Kidney glomerular epithelial cell (primary cell): ENCODE measurements at places on chromosomes 2 and 18.

DNA sequence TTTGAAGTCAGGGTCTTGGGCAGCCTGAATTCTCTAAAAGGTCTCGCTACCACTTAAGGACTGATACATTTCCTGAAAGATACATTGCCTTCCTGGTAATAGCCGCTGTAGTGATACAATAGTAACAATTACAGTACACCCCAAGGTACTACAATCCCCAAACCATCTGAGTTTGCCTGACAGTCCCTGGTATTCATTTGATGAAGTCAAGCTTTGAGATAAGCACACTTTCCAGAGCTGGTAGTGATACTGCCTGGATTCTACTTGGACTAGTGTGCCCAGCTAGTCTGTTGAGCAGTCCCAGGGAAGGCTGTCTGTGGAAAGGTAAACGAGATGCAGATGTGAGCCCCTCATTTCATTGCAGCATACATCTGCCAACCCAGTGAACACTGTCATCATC lies 24.4 kb upstream of the ITGB6 start:
- DNase-seq = no peak

GRCh38 chr18:43826215-43826614 lies 548.9 kb upstream of the SYT4 start:
- no peak for DNase-seq

DNA sequence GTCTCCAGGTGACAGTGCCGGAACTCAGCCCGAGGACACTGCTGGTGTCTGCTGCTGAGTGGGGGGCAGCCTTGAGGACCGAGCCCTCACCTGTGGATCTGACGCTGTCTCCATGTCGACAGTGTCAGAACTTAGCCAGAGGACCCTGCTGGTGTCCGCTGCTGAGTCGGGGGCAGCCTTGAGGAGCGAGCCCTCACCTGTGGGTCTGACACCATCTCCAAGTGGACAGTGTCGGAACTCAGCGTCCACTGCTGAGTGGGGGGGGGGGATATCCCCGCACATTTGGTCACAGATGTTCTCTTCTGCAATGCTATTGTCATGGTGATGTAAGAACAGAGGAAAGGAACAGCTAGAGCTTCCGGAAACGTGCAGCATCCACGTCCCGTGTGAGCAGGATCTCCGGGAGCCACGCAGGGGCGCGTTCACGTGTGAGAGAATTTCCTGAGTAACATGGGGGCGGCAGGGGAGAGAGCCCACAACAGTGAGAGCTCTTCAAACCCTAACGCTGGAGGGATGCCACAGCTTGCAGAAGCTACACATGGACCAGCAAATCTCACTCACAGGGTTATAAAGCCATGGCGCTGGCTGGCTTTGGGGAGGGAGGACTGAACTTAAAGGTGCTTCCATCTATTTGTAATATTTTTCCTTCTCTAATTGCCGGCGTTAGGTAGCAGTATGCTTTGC lies 250.7 kb upstream of the SALL3 start:
- DNase-seq = no peak

- DNase-seq = no peak
Measured at GRCh38 chr18:58565021-58565420, 63.9 kb downstream of the ALPK2 start.

- DNase-seq = peak; percentile 37
Measured at GRCh38 chr2:230866756-230867523, 2.2 kb downstream of the ITM2C start.

GRCh38 chr2:1727796-1728474 lies 16.4 kb downstream of the PXDN start:
- no peak for DNase-seq

DNA sequence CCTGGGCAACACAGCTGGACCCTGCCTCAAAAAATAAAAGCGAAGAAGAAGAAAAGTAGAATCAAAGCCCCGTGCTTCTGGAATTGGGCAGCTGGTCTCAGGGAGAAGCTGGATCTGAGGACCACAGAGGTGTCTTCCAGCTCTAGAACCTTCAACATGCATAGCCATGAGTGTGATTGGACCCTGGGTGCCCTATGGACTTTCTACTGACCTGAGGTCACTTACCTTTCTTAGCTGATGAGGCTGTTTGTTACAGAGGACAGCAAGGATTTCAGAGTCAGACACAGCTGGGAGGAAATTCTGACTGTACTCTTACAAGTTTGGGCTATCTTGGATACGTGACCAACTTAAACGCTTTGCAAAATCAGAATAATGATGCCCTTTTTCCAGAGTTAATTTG lies 82.4 kb upstream of the GATA6 start:
- DNase-seq = no peak

- DNase-seq = peak; percentile 8
Measured at GRCh38 chr2:105712981-105713596, 31.6 kb upstream of the NCK2 start.

DNA sequence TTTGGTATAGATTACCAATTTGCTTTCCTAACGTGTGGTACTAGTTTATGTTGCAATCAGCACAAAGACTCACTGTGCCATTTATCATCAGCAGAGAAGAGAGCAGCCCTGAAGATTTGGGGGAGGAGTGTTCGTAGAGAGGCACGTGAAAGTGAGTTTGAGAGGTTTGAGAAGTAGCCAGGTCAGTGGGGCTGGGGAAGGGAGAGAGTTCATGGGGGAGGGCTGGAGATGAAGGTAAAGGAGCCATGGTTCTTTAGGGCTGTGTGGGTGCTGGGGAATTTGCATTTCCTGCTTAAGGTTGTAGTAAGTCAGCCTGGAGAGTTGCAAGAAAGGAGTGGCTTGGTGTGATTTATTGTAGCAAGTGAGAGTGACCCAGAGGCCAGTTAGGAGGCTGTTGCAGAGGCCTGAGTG lies 172.1 kb downstream of the NEDD4L start:
- DNase-seq = no peak

DNA sequence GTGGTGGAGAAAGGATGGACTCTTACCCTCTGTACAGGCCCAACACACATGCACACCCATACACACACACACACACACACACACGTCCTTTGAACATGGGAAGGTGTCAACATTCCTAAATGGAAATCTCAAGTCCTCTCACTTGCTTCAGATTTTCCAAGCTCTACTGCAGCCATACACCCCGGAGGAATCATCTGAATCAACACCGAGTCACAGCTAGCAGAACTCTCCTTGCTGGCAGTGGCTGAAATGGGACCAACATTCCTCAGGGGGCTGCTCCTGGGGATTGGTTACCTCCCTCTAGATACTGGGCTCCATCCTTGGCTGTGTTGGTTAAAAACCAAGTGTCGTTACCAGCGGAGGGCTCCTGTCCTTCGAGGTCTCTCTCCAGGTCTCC lies 112.7 kb downstream of the BCL11A start:
- no peak for DNase-seq

DNA sequence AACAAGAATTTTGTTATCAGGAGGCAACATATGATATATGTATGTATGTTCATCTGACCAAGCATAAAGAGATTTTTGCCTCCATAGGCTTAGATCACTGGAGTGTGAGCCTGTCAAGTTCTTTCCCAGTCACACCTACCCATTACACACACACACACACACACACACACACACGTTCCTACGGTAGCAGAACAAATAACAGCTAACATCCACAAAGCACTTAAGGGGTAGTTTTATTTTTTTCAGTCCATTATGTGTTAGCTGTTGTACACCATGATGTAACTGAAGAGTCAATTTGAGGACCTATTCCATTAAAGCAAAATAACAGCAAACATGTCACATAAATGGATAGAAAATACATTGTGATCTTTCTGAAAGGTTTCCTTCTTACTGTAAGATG lies 39.5 kb downstream of the UGP2 start:
- DNase-seq = no peak

- DNase-seq = no peak
Measured at GRCh38 chr2:75513616-75514170, 47.0 kb downstream of the EVA1A start.

DNA sequence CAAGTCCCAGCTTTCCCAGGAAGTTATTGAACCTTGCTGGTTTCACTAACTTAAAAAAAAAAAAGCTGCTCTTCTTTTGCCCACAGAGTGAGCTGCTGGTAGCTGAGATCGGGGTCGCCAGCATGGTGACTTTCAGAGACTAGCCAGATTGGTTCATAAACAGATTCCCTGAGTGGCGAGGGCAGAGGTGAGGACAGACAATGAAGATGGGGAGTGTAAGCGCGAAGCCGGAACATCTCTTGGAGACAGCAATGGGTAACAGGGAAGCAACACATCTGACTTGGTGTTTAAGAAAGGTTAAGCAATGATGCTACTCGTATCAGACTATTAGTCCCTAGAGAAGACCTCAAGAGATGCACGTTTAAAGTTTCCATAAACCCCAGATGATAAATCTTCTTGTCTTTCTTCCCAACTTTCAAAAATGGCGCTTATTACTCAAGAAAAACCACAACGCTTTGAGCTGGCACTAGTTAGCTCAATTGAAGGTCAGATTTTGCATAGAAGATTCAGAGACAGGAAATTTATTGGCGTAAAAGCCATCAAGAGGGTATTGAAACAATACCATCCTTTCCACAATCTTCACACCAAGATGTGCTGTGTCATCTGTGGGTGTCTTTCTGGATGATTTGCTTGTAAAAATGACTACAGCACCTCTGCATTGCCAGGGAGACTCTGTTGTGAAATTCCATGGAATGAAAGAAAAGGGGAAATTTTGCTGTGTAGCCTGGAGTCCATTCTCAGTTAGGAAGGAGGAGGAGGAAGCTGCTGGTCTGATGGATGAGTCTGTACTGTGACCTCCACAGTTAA lies 193.1 kb upstream of the CXCR4 start:
- no peak for DNase-seq

GRCh38 chr2:650343-651310 lies 26.6 kb downstream of the TMEM18 start:
- no peak for DNase-seq

DNA sequence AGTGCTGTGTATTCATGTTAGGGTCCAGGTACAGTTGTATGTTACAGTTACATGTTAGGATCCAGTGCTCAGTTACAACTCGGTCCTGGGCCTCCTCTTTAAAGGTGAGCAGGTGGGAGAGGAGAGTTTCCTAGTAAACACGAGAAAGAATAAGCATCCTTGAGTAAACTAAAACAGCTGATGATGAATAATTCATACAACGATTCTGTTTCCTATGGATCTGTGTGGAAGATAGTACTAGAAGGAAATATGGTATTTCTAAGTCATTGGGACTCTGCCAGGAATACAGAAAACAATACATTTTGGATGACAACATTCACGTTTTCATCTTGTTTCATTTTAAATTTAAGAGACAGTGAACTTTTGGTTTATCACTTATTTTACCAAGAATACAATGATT lies 29.5 kb downstream of the SNTG2 start:
- no peak for DNase-seq

- DNase-seq = no peak
Measured at GRCh38 chr2:98277162-98277859, 68.9 kb upstream of the CNGA3 start.

- peak; percentile 99 for DNase-seq
Measured at GRCh38 chr18:22551536-22552151, 133.9 kb upstream of the CTAGE1 start.

- no peak for DNase-seq
Measured at GRCh38 chr18:6712401-6712800, 17.1 kb upstream of the ARHGAP28 start.

DNA sequence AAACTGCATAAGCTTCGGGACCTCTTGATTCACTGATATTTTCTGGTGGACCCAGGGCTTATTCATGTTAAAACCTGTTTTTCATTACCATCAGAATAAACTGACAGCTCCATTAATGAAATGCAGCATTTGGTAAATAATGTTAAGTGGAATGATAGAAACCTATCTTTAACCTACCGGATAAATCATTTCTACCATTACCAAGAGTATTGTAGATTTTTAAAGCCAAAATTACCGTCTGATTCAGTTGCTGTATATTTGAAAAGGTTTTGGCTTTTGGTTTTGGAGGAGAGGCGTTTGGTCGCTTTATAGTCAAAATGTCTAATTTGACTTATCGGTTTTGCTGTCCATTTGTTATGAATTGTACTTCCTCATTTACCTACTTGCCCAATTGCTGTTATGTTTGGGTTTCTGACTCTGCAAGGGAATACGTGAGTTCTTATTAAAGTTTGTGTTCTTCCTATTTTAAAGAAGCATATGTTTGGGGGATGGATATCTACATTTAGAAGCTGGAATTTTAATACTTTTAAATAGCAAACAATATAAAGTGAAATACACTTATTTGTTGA lies 1.0 kb upstream of the CUL3 start:
- no peak for DNase-seq

DNA sequence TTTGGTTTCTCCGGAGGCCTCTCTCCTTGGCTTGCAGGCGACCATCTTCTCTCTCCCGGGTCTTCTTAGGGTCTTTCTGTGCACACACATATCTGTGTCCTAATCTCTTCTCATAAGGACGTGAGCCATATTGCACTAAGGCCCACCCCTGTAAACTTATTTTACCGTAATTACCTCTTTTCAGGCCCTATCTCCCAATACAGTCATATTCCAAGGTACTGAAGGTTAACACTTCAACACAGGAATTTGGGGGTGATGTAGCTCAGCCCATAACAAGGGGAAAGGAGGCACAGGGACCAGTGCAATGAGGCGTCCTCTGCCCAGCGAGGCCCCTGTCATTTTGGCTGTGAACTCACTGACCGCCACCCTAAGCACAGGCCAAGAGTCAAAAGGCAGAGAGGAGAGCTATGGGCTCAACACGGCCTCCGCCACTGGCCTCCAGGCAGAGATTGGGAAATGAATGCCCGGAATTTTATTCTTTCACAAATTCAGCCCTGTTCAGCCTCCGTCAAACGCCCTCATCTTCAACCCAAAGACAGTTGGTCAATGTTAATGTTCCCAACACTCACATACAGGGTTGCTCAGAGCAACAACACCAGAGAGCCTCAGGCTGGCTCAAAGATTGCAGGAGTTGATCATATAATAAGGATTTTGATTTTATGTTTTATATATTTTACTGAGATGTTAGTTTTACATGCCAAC lies 15.9 kb upstream of the NMUR1 start:
- DNase-seq = no peak

DNA sequence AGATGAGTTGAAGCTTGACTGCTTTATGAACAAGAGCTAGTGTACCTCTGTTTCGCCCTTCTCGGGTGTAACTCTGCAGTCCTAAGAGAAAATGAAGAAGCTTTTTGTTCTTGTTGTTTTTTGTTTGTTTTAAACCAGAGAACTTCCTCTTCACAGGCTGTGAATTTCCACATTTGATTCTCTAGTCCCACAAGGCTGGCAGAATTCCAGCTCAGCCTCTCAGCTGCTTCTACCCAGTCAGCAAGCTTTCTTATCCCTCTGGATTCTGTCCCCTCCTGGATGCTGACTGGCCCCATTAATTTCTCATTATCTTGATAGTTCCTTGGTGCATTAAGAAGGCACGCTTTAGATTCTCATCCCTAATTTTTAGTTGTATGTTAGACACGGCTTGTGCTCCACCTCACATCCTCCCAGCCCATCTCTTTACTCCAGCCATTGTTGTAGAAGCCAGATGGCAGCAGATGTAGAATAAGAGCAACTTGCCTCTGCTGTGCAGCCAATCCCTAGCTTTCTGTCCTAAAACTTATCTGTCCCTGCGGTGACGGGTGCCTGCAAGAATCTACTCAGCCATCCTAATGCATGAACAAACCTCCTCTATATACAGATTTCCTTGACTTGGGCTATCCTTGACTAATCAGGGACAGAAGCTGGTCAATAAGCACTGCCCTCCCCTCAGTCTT lies 12.3 kb upstream of the RESP18 start:
- peak; percentile 38 for DNase-seq
